ENCODE measurements at places on chromosomes 12 and 14.

GRCh38 chr12:68319988-68320623 lies 12.1 kb downstream of the MDM1 start:
- no peak for DNase-seq

GRCh38 chr12:48285751-48286650 lies 64.7 kb downstream of the ZNF641 start:
- no peak for DNase-seq

DNA sequence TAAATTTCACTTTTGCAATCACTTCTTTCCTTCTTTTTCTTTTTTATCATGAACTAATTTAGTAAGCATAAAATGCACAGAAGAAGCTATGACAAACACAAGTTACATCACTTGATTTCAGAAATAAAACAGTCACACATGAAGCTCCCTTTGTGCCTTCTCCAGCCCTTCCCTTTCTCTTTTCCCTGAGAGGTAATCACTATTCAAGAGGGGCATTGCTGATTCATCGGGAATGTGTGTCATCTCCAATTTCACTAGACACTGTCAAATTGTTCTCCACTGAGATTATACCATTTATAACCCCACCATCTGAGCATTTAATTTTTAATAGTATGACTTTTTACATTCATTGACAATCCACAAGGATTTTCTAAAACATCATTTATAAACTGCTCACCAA lies 91.6 kb upstream of the PTPRQ start:
- DNase-seq: no peak

- DNase-seq: no peak
Measured at GRCh38 chr14:39232554-39233415, 930 bp upstream of the MIA2 start.

DNA sequence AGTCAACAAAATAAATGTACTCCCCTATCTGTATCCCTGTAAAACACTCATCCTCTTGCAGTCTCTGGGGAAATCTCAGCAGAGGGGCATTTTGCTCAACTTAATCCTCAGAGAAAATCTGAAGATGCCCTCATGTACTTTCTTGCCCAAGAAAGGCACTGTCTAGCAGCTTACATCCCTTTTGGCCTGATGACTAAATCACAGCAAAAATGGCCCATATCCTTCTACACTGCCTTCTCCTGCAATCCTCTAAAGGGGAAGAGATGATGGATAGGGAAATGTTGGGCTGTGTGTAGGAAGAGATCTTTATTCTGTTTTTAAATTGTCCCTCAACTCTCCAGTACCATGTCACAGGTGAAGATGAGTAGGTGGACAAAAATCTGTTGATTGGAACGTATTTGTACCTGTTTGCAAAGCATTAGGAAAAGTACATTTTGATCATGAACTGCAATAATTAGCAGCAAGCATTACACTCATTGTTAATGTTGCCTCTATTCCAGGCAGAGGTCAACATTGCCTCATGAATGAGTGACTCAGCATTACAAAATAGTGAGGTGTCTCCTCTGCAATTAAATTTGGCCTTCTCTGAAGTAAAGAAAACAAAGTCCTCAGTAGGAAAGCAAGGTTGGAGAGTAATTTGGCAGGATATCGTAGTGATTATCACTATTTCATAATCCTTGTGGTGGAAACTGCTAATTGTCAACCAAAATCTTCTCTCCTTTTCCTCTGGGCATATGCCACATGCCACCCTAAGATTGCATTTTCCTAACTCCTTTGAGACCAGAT lies 172.4 kb upstream of the CAND1 start:
- no peak for DNase-seq

GRCh38 chr12:15355766-15356165 lies 33.5 kb downstream of the PTPRO start:
- no peak for DNase-seq

DNA sequence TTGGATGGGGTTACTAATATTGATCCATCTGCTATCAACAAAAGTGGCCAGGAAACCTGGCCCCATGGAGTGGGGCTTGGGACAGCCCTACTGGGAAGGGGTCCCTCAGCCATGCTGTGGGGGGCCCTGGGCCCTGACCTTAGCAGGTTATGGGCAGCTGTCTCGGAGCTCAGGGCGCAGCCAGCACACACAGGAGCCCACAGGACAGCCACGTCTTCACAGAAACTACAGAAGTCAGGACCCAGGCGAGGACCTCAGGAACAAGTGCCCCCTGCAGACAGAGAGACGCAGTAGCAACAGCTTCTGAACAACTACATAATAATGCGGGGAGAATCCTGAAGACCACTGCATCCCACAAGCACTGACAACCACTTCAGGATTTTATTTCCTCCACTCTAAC lies 11.9 kb upstream of the FKBP11 start:
- no peak for DNase-seq

- DNase-seq: no peak
Measured at GRCh38 chr14:103160321-103161053, 37.2 kb downstream of the TNFAIP2 start.

DNA sequence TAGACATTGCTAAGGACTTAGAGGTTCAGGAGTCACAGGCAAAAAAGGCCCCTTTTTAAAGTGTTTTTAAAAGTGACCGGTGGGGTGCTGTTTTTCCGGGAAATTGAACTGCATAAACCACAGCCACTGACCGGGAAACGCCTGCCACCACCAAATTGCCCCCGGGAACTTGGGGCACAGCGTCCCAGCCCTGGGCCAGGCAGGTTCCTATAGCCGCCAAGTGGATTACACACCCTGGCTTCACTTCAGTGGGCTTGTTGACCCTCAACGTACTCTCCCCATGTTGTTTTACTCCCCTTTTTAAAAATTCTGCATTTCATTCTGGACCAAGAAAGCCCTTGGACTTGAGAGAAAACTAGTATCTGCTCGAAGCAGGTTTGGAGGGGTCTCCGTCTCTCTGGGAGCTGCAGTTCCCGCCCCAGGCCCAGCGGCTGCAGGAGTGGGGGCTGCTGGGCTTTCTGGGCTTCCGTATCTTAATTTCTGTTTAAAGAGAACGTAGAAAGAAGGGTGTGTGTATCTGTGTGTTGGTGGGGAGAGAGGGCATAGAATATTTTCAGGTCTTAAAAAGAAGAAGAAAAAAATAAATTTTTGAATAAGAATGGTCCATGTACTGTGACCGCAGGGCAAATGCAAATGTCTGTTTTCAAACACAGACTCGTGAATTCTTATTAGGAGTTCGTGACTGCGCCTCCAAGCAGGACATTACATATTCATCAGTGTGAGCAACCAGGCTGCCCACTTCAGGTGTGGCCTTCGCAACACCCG lies 82.9 kb downstream of the PAPOLA start:
- DNase-seq: no peak
